Bone marrow (tissue), 2 donors: ENCODE measurements at places on chromosomes 13 and 19.

DNA sequence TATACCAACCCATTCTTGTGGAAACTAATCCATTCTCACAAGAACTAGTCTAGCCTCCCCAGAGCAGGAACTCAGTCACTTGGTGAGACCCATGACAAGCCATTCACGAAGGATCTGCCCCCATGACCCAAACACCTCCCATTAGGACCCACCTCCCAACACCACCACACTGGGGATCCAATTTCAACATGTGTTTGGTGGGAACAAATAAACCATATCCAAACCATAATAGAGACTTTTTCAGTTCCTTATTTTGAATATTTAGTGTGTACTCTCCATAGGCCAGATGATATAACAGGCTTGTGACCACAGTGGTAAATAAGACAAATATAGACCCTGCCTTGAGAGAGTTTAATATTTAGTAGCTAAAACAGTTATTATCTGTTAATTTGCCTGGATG lies 227.5 kb upstream of the SERP2 start:
- no peak for DNase-seq

- no peak for DNase-seq
These were observed 12.8 kb downstream of the PDE4A start for GRCh38 chr19:10433131-10433536.

DNA sequence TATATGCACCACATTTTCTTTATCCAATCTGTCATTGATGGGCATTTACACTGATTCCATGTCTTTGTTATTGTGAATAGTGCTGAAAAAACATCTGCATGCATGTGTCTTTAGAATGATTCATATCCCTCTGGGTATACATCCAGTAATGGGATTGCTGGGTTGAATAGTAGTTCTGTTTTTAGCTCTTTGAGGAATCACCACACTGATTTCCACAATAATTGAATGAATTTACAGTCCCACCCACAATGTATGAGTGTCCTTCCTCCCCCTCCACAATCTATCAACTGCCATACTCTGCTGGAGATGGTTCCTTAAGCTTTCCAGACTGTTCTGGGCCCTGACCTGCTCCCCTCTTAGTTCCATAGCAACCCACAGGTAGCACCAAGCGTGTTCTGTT lies 667.0 kb downstream of the LIG4 start:
- no peak for DNase-seq

DNA sequence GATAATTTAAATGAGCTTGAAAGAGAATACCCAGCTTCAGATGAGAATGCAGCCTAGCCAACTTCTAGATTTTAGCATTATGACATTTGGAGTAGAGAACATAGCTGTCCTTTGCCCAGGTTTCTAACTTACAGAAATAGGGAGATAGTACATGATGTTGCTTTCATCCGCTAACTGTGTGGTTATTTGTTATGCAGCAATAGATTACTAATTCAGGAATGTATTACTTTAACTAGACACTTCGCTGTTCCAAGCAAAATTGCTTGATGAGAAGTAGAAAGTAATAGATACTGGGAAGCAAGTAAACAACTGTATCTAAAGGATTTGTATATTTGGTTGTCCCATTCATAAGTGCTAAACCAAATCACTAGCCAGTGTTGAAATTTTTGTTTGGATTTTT lies 790.9 kb upstream of the PRR20A start:
- DNase-seq, result no peak

DNA sequence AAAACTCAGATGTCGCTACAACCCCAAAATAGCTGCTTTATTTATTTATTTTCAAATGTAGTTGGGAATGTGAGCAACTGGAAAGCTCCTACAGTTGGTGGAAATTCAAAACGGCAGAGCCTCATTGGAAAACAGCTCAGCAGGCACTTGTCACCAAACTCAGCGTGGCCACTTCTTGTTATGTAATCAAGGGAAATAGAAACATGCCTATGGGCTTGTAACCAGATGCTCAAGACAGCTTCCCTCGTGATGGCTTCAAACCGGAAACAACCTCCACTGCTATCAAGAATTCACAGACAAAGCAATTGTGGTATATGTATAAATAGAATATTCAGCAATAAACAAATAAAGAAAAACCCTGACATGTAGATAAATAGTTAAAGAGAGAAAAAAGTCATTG lies 627.8 kb upstream of the SLC10A2 start:
- DNase-seq, result no peak

DNA sequence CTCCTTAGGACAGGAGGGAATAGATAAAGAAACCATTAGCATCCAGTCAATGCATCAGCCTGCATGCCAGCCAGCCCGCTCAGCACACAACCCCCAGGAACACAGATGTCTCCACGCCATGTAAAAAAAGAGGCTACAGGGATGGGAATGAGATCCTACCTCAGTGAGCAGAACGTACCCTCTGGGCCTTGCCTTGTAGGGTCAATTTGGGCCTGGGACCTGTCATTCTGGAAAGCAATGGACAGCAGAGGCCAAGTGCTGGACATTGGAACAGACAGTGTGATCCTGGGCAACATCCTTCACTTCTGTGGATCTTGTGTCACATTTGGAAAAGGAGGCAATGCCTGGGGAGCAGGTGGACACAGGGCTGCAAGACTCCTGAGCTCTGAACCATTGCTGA lies 26.0 kb downstream of the VSTM2B start:
- no peak for DNase-seq

GRCh38 chr19:10553943-10554381 lies 10.3 kb downstream of the ATG4D start:
- DNase-seq, result no peak

DNA sequence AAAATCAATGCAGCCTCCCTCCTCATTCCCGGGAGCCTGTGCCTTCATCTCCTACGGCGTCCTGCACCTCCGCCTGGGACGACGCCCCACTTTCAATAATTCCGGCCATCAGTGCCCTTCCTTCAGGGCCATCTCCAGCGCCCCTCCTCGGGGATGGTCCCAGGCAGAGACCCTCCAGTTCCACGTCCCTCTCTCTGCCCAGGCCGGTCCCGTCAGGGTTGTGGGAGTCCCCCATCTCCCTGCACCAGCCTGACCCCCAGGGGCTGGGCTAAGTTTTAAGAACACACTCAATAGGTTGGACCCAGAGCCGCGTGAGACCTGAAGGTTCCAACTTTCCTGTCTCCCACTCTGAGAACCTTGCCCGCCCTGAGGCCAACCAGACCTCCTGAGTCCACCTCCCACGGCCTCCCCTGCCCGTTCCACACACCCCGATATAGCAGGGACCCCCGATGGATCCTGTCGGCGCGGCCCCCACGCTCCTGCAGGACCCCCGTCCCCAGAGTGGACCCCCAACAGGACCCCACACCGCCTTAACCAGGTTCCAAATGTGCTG lies 646 bp downstream of the TMEM161A start:
- no peak for DNase-seq

DNA sequence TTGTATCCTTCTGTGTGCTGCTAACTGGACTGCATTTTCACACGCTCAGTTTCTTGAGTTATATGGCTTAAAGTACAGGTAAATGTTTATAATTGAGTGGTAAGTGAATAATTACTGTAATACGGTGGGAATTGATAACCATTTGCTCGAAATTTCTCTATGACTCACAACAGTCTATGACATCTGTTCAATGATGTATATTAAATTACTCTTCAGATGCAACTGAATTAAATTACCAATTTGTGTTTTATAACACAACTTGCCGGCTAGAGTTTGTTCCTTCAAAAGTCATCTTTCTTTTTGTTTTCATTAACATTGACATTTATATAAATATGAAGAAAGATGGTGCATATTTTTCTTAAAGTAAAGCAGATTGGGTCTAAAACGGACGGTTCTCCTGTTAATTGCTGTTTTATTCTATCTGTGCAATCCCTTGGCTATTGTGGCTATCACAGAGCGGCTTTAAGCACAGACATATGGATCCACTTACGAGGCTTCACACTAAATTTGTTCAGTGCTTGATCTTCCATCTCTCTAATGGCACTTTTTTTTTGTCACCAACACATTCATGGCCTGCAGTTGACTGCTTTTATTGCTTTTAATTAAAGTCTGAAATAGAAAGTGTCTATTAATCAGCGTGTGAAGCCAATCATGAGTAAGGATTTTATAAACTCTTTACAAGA lies 1291.6 kb upstream of the SLC10A2 start:
- no peak for DNase-seq

- DNase-seq, result no peak
These were observed 41.1 kb downstream of the B3GLCT start for GRCh38 chr13:31240921-31241320.

GRCh38 chr13:49238621-49239020 lies 9.1 kb upstream of the CDADC1 start:
- DNase-seq, result no peak

GRCh38 chr13:113622791-113623490 lies 35.1 kb downstream of the ATP4B start:
- no peak for DNase-seq

DNA sequence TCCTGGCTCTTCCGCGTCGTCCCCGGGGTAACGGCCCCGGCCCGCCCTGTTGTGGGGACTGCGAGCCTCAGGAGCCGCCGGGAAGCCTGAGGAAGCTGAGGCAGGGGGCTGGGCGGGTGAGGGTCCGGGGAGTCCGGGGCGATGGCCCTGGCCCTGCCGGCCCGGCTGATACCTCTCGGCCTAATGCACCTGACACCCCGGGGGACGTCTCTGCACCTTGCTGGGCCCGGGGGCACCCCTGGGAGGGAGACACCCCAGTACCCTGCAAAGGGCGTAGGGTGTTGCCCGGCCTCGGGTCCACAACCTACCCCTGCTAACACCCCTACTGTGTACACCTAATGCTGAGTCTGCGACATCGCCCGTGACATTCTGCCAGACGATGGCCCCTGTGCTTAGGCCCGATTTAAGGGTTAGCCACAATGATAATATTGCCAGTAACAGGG lies 410 bp downstream of the PIN1 start:
- no peak for DNase-seq

- peak; percentile 25 for DNase-seq
These were observed 31.4 kb upstream of the MPHOSPH8 start for GRCh38 chr13:19601749-19602725.

GRCh38 chr13:94431574-94431973 lies 47.9 kb downstream of the DCT start:
- no peak for DNase-seq

DNA sequence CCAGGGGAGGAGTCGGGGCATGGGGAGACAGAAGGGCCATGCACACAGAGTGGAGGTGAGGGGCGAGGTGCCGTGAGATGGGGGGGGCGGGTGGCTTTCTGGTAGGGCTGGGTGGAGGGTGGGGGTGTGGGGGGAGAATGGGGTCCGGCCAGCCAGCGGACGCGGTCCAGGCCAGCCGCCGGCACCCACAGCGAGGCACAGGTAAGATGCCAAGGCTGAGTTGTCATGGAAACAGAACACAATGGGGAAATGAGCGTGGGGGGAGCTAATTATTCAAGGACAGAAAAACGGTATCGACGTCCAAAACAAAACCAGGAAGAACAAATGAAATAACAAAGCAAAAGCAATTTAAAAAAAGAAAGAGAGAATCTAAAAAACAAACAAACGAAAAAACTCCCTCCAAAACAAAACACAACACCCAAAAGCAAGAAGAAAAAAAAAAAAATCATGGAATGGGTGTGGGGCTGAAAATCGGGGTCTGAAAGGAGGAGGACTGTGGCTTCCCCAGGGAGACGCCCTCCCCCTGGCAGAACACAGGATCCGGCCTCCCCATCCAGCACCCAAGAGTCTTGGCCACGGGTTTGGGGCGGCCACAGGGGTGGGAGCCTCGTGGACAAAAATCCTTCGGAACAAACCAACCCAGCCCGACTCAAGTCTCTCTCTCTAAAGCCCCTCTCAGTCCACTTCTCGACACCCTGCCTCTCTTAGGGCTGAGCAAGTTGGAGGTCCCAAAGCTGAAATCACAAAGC lies 92.5 kb downstream of the PTPRS start:
- DNase-seq, result no peak

- no peak for DNase-seq
These were observed 717 bp downstream of the SPRYD7 start for GRCh38 chr13:49935171-49936074.

DNA sequence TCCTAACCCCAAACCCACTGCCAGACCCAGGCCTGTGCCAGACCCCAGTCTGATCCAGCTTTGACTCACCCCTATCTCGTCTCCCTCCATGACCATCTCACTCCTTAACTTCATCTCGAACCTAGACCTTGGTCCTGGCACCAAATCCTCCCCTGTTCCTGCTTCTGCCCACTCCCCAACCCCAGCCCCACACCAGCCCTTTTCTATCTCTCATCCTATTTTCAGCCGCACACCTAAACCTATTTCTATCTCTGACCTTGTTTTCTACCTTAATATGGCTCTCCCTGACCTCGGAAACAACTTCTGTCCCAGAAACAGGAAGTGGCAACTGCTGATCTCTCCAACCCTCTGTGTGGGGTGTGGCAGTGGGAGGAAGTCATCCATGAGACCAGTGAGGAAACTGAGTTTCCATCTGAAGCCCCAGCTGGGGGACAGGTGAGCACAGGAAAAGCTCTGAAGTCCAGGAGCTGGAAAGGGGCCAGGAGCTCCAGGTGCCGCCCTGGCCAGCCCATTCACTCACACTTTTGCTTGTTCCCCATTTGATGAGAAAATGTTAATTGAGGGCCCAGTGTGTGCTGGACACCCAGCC lies 13.7 kb downstream of the PTH2 start:
- no peak for DNase-seq

- DNase-seq, result no peak
These were observed 19.1 kb downstream of the CEBPG start for GRCh38 chr19:33392341-33393285.

- DNase-seq, result no peak
These were observed 327.4 kb upstream of the ZNF507 start for GRCh38 chr19:32018014-32018413.

DNA sequence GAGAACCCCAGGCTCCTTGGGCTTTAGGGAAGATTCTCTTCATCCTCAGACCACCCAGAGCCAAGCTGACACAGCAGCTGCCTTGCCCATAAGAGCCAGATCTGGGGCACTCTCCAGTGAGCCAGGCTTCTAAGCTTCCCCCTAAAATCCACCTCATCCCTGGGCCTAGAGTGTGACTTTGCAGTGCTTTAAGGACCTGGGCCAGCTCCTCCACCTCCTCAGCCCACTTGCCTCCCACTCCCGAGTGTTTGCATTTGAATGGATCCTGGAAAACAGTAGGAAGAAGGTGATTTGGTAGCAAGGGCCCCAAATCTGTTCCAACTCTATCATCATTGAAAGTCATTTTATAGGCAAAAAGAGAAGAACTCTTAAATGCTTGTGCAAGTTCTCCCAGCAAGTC lies 108.7 kb upstream of the UBL3 start:
- no peak for DNase-seq

- no peak for DNase-seq
These were observed 80.6 kb downstream of the DGKH start for GRCh38 chr13:42129033-42129432.

GRCh38 chr13:55517312-55517711 lies 1623.4 kb upstream of the PRR20A start:
- DNase-seq, result no peak

DNA sequence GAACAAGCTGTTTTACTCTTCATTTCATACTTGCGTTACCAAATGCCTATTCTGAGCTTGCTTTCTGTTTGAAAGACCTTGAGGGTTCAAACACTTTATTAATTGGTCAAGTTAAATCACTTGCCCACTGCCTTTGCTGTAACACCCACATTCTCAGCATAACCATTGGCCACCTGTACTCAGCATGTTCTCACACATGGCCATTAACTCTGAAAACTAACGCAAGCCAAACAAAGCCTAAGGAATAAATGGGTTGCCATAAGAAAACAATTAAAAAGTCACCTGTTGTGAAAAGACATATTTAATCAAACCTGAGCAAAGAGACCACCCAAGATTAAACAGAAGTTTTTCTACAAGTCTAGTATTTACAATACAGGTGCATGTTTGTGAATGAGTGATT lies 517.2 kb upstream of the SPRY2 start:
- no peak for DNase-seq

GRCh38 chr13:26067601-26068000 lies 15.8 kb upstream of the SHISA2 start:
- DNase-seq, result no peak

GRCh38 chr13:30654430-30654829 lies 36.7 kb downstream of the USPL1 start:
- DNase-seq, result no peak
